Osteocyte (in vitro differentiated cells): ENCODE measurements at places on chromosomes 13 and 19. TPM values are rescaled to one million over a fixed set of nuclear protein-coding genes. Genes with fewer than 3 reads are reported as not detected.

DNA sequence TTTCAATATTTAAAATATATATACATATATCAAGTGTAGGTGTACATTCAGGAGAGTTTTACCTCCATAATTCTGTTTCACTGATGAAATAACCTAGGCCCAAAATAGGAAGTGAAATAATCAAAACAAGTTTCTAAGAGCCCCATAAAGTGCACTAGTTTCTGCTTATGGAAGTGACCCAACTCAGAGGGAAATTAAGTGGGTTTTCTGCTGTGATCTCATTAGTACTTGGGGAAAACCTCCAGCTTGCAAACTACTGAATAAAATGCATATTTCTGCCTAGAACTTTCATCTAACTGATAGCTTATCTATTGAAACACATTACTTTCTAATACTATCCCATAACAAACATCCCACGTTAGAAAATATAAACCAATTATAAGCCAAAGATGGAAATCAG, 45.4 kb upstream of the MIR17HG start:
- no peak for DNase-seq

DNA sequence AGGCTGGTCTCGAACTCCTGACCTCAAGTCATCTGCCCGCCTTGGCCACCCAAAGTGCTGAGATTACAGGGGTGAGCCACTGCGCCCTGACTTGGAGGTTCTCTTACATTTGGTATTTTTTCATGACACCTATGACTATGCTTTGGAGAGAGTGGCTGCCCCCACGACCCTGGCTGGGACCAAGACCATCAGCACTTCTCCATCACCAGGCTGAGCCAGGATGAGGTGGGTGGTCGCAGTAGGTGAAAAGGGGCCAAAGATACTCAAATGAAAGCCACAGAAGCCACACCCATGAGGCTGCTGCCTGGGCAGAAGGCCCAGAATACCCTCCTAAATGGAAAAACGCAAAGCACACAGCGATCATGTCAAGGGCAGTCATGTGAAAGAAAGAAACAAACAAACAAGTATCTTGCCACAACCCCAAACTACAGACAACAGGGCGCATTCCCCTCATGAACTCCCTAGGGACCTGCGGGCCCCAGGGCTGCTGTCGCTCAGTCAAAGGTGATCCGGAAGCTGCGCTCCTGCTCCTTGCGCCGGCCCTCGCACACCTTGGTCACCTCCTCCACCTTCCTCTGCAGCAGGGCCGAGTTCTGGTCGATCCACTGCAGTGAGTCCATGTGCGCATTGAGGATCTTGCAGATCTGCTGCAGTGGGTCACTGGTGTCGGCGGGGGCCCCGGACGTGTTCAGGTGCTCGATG, 11.2 kb upstream of the IL4I1 start:
- DNase-seq, result no peak

- DNase-seq, result peak; percentile 75
Observed at GRCh38 chr13:111228262-111229144, 91.9 kb upstream of the TEX29 start.

SLC46A3 gene
- 13.1 and 13.2 TPM in 2 replicates for total RNA-seq

DNA sequence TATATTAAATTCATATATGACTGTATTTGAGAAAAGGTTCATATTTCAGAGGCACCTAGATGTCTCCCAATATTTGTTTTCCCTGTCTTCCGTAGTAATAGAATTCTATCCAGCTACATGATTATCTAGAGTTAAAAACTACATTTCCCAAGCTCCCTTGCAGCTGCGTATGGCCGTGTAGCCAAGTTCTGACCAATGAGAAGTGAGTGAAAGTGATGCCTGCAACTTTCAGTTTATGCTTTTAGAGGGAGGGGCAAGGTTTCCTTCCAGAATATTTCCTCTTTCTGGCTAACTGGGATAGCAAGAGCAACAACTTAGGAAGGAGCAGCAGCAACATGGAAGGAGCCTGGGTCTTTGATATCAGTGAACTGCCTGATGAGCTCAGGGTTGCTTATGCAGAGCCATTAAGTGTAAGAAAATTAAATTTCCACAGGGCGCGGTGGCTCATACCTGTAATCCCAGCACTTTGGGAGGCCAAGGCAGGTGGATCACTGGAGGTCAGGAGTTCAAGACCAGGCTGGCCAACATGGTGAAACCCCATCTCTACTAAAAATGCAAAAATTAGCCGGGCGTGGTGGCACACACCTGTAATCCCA, 23.2 kb upstream of the CYP2A13 start:
- peak; percentile 57 for DNase-seq

CFAP97D2 gene
- not detected in 2 replicates for total RNA-seq

- DNase-seq, result no peak
Observed at GRCh38 chr19:51129716-51130115, 5.0 kb downstream of the SIGLEC9 start.

DNA sequence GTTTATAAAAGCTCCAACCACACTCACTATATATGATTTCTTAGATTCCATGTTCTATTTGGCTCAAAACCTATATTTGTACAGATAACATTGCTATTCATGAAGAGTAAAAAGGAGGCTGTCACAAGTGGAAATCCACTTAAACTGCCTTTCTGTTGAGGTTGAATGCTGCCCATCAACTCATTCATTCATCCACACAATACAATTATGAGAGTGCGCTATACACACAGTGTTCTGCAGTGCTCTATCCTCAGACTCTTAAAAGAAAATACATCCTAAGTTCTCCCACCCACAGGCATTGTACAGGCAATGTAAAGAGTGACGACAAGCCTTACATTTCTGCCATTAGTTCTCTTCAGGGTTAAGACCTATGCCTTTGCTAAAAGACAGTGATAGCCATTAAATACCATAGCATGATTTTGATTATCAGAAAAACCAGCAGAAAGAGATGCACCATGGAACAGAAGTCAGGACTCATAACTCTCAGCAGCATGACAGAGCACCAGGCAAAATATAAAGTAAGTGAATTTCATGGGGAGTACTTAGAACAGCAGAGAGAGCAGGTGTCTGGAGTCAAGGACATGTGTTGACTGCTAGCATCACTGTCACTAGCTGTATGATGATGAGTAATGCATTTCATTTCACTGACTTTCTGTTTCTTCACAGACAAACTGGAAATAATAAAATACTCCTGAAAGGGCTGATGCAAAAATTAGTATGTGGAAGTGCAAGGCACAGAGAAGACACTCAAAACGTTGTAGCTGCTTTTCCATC, 218.0 kb downstream of the RBM26 start:
- no peak for DNase-seq

PPM1N gene
- 0.29 and 0.62 TPM in 2 replicates for total RNA-seq
